ENCODE measurements at places on chromosomes 5 and 9.

DNA sequence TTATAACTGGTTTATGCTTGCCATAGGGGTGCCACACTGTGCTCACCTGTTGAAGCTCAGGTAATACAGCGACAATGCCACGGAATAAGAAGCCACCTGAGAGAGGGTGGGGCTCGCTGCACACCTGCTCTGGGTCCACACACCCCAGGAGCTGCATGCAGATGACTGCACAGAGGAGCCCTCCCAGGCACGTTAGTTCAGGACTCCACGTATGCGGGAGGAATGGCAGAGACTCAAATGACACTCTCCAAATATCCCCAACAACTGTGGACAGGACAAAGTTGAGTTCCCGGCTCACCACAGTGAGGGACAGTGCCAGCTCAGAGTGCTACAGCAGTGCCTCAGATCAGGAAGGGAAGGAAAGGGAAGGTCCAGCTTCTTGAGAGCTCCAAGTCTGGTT is 5.8 kb upstream of the FCN1 start:
- H3K36me3 ChIP-seq, result no peaks in the 10 kb centered on the region
- no peaks in the 10 kb centered on the region for H3K4me1 ChIP-seq
- H3K27ac ChIP-seq, result no peak overlapping the region
- no peak for DNase-seq

DNA sequence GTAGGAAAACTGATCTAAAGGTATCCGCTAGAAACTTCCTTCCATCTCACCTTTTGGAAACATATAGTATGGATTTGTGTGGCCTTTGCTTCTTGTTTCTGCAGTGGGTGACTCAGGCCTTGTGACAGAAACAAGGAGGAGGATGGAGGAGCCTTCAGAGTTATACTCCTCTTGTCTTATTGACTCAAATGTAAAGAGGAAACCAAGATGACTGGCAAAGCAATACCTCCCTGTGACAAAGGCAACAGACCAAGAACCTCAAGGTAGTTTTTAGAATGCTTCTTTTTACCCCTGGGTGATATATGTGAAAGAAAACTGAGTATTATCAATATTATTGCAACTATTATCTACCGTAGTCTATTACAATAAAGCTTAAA is 123.3 kb upstream of the SLIT3 start:
- peaks cover 3% of the 10 kb centered on the region for H3K27me3 ChIP-seq
- H3K27ac ChIP-seq, result no peak overlapping the region
- DNase-seq, result no peak
- no peaks in the 10 kb centered on the region for H3K36me3 ChIP-seq

- H3K27me3 ChIP-seq, result no peaks in the 10 kb centered on the region
- H3K4me1 ChIP-seq, result peaks cover 14% of the 10 kb centered on the region
- H3K4me3 ChIP-seq, result no peak overlapping the region
- peaks cover 5% of the 10 kb centered on the region for H3K36me3 ChIP-seq
Observed at GRCh38 chr5:14851999-14852526, 19.5 kb downstream of the ANKH start.

DNA sequence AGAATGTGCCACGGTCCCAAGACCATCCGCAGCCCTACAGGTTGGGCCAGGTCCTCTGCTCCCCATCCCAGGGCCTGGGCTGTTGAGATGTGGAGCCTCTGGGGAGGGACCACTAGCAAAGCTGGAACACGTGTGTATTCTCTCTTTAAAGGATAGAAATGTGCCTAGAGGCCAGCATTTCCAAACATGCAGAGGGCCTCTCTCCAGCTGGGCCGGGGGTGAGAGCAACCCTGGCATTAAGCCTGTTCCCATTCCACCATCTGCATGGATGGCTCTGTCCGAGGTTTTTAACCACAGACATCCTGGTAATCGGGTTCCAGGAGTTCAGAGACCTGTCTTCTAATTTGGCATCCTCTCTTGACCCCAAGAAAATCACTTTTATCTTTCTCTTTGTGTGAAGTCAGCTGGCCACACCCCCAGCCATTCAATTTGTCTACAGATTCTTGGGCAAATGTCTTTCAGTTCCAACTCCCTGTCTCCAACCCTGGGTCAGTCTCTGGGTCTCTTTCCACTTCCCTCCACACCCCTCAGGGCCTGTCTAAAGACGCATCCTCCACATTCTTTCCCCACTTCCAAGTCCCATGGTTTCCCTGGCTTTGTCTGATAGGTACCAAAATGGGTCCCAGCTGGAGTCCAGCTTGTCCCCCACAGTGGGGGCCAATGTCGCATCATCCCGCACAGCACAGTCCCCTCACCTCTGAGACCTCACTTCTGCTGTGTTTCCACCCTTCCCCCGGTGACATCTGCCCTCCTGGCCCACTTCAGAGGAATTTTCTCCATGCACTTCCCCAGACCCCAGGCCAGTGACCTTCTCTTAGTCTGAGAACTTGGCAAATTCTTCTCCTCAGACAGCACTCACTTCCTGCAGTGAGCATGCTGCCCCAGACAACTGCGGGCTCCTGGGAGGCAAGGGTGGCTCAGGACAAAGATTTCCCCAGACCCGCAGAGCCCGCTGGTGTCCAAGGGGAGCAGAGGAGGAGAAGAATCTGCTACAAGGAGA is 56.8 kb downstream of the PTPDC1 start:
- no peaks in the 10 kb centered on the region for H3K4me1 ChIP-seq
- H3K27ac ChIP-seq, result no peak overlapping the region
- H3K27me3 ChIP-seq, result no peaks in the 10 kb centered on the region
- no peaks in the 10 kb centered on the region for H3K36me3 ChIP-seq
- DNase-seq, result no peak

- H3K27me3 ChIP-seq, result peaks cover 29% of the 10 kb centered on the region
- H3K27ac ChIP-seq, result no peak overlapping the region
- H3K4me3 ChIP-seq, result no peak overlapping the region
- no peaks in the 10 kb centered on the region for H3K4me1 ChIP-seq
- DNase-seq, result no peak
Observed at GRCh38 chr9:137134191-137134590, 4.8 kb upstream of the GRIN1 start.

DNA sequence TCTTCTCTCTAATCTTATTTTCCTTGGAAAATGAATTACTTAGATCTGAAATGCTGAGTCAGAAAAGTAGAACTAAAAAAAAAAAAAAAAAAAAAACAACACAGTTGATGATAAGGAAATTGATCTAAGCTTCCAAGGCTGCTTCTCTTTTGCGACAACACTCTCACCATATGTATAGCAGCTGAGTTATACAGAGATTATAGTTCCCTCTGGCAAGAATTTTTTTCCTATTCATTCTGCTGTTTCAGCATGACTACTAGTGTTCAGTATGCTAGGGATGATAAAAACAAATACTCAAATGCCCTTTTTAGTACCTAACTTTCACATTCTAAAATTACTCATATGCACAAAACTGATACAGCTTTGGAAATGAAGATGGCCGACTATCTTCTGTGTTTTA is 267.3 kb downstream of the MLLT3 start:
- no peak for DNase-seq
- H3K27ac ChIP-seq, result no peak overlapping the region
- H3K36me3 ChIP-seq, result peaks cover 30% of the 10 kb centered on the region
- no peaks in the 10 kb centered on the region for H3K27me3 ChIP-seq

DNA sequence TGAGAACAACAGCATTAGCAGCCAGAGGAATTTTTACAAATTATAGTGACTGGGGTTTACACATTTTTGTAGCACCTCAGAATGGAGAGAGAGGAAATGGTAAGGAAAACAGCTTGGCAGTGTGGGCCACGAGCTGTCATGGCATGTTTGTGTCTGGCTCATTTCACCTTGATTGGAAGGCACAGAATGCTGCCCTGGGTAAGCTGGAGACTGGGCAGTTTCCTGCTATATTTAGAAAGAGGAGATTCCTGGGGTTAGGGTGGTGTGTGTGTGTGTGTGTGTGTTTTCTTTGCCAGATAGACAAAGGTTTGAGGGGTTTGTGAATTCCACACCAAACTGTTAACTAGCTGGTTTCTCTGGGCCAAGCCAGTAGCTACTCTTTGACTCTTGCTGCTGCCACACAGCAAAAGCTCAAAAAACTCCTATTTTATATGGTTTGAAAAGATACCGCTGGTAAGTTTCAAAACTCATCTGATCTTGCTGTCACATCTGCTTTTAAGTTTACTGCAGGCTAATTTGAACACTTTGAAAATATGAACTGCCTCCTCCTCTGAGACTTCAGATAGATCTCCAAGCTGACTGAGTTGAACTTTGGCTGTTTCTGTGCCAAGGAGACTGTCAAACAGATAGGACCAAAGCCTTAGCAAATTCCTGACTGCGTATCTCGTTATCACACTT is 9.1 kb downstream of the ARHGAP26 start:
- H3K4me1 ChIP-seq, result peaks cover 50% of the 10 kb centered on the region
- no peak for DNase-seq
- H3K27me3 ChIP-seq, result no peaks in the 10 kb centered on the region
- no peaks in the 10 kb centered on the region for H3K36me3 ChIP-seq
- H3K4me3 ChIP-seq, result no peak overlapping the region
- H3K27ac ChIP-seq, result no peak overlapping the region

DNA sequence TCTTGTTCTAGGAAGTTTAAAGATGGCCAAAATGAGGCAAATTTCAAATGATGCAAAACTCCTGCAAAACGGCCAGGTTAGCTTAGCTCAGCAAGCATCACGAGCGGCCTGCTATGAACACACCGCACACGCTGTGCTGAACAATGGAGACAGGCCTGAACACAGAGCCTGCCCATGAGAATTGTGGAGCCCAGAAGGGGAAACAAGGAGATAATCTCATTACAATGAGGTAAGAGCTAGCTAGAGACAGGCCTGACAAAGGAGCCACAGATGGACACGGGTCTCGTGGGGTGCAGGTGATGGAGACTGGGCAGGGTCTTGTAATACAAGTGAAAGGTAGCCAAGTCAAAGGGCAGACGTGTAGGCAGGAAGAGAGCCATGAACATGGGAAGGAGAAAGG is 50.2 kb downstream of the PSMB7 start:
- H3K4me3 ChIP-seq, result no peak overlapping the region
- H3K36me3 ChIP-seq, result peaks cover 10% of the 10 kb centered on the region
- no peak for DNase-seq

DNA sequence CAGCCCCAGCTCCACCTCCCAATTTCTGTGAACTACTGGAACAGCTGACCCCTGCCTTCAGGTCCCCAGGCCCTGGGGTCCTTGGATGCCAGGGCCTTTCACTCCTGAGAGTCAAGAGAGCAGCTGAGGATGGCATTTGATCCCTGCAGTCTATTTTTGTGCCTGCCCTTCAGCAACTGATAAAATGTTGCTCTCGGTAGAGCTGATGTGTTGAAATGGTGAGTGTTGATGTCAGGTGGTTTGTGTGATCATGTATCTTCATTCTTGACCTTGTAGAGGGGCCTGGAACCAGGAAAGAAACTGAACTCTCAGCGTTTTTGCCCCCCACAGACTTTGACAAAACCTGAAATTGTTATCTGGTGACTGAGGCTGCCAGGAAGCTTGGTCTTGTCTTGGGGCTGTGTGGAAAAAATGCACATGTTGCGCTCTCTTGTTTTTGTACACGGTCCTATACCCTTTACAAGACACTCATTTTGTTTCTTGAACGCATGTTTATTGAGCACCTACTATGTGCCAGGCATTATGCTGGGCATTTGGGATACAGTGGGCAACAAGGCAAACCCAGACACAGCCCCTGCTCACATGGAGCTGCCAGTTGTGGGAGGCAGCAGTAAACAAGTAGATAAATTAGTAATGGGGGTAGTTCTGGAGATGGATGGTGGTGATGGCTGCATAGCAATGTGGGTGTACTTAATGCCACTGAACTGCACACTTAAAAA is 78.3 kb downstream of the PPARGC1B start:
- no peaks in the 10 kb centered on the region for H3K4me1 ChIP-seq
- no peak for DNase-seq
- H3K27ac ChIP-seq, result no peak overlapping the region
- no peak overlapping the region for H3K4me3 ChIP-seq

- no peak overlapping the region for H3K27ac ChIP-seq
- DNase-seq, result peak; percentile 61
- no peak overlapping the region for H3K4me3 ChIP-seq
- H3K4me1 ChIP-seq, result no peaks in the 10 kb centered on the region
- no peaks in the 10 kb centered on the region for H3K36me3 ChIP-seq
Observed at GRCh38 chr9:98536542-98537173, 172.1 kb downstream of the GABBR2 start.

DNA sequence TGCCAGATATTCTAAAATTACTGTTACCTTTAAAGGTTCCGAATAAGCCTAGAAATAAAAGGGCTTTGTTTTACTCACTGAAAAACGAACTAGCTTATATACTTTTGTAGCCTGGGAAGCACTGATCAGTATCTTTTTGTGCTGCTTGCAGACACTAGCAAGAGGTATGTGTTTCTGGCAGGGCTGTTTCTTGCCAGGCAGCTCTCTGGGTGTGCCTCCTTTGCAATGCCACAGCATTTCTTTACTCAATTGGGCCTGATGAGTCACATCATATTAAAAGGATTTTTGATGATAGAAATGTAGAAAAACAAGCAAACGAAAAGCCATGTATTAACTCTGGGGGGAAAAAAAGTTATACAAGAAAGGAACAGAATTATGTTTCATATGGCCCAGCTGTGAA is 35.6 kb downstream of the CD180 start:
- DNase-seq, result peak; percentile 64
- H3K27me3 ChIP-seq, result no peaks in the 10 kb centered on the region
- peak overlapping the region; percentile 11 for H3K4me3 ChIP-seq
- peaks cover 61% of the 10 kb centered on the region for H3K4me1 ChIP-seq
- H3K36me3 ChIP-seq, result peaks cover 21% of the 10 kb centered on the region
- H3K27ac ChIP-seq, result peak overlapping the region; percentile 68

- H3K36me3 ChIP-seq, result no peaks in the 10 kb centered on the region
- no peak for DNase-seq
- no peak overlapping the region for H3K27ac ChIP-seq
- H3K27me3 ChIP-seq, result no peaks in the 10 kb centered on the region
- H3K4me1 ChIP-seq, result peaks cover 19% of the 10 kb centered on the region
Observed at GRCh38 chr9:36451949-36452348, 51.9 kb upstream of the RNF38 start.

GRCh38 chr5:84303315-84303714 is 81.4 kb downstream of the EDIL3 start:
- no peak for DNase-seq
- H3K36me3 ChIP-seq, result no peaks in the 10 kb centered on the region
- H3K4me3 ChIP-seq, result no peak overlapping the region
- no peaks in the 10 kb centered on the region for H3K27me3 ChIP-seq
- H3K27ac ChIP-seq, result no peak overlapping the region

- H3K27ac ChIP-seq, result peak overlapping the region; percentile 52
- no peak overlapping the region for H3K4me3 ChIP-seq
- peak; percentile 79 for DNase-seq
- peaks cover 36% of the 10 kb centered on the region for H3K4me1 ChIP-seq
- no peaks in the 10 kb centered on the region for H3K27me3 ChIP-seq
- peaks cover 6% of the 10 kb centered on the region for H3K36me3 ChIP-seq
Observed at GRCh38 chr5:132751444-132751843, 4.2 kb downstream of the CCNI2 start.
